Cerebellar nuclear complex (tissue), 1 donor: ENCODE measurements at places on chromosomes 1 and 21.
A peak's percentile ranks its signal among the peaks of the same experiment; 100 is the strongest.

DNA sequence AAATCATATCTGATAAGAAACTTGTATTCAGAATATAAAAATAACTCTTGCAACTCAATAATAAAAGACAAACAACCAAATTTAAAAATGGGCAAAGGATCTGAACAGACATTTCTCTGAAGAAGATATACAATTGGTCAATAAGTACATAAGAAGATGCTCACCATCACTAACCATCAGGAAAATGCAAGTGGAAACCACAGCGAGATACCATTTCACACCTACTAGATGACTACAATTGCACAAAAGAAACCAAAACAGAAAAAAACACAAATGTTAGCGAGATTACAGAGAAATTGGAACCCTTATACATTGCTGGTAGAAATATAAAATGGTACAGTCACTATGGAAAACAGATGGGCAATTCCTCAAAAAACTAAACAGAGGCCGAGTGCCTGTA is 11.5 kb upstream of the ZNF683 start:
- no peak for DNase-seq

DNA sequence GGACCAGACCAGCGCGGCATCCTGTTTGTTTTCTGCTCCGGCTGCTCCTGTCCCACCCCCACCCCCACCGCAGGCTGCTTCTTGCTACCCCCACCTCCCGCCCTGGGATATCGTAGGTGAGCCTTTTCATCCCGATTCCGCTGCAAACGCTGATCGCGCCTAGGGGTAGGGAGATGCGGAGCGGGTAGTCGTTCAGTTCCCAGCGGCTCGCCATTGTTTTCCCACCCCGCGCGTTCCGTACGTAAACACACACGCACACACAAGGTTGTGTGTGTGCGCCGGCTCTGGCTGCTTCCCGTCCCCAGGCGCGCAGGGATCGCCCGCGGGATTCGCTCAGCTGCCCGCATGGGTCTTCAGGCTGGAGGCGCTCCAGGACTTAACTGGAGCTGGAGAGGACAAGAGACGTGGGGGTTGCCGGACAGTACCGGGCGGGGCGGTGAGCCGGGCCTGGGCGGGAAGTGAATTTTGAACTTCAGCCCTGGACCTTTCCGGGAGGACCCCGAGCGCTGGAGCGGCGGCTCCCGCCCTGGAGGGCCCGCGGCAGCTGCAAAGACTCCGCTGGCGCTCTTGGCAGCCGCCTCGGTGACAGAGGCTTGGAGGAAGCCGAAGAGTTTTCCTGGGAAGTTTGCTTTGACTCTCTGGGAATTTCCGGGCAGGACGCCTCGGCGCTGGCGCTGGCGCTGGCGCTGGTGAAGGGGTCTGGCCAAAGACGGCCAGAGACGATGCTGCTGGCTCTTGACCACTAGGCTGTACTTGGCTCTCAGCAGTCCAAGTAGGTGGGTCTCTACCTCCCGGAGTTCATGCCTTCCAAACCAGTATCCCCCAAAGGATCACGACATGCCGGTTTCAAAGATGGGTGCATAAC is 1.6 kb downstream of the SOX13 start:
- DNase-seq = no peak

GRCh38 chr1:6950001-6950765 is 164.9 kb downstream of the CAMTA1 start:
- DNase-seq = peak; percentile 94

DNA sequence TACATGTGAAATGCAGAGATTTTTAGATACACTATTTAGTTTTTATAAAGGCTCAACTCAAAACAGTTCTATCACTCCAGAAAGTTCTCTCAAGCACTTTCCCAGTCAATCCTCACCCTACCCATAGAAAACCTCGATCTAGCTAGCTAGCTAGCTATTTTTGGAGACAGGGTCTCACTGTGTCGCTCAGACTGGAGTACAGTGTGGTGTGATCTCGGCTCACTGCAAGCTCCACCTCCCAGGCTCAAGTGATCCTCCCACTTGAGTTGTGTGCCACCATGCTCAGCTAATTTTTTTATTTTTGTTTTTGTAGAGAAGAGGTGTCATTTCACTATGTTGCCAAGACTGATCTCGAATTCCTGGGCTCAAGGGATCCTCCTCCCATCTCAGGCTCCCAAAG is 236.9 kb downstream of the RERE start:
- no peak for DNase-seq

- no peak for DNase-seq
Measured at GRCh38 chr1:47703981-47704596, 266.2 kb downstream of the FOXD2 start.

DNA sequence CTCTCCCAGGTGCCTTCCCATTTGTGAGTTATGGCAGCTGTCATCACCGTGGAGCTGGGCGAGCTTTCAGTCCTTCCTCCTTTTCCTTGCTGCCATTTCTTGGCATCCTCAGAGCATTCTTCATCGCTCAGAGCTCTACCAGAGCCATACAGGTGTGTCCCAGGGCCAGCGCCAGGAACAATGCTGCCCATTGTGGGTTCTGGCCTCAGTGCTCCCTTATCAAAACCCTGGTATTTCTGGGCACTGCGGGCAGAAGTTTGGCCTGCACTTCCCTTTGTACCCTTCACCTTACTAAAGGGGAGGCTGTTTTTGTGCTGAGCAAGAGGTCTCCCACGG is 28.5 kb downstream of the RASSF5 start:
- no peak for DNase-seq

DNA sequence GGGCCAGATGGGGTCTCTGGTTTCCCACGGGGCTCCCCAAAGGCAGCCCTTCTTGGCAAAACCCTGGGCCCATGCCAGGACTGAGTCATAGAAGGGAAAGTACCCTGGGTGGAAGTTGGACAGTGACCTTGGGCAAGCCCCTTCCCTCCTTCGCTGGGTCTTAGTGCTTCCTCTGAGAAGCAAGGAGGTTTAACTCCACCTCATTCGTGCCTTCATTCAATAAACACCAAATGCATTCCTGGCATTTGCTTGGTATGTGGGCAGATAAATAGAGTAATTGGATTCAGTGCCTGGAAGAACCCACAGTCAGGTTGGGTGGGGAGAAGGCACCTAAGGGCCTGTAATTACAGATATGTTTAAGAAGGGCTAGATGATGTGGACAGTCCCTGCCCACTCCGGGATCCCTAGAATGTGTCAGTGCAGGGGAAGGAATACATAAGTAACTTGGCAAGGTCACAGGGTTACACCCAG is 36.3 kb upstream of the CITED4 start:
- no peak for DNase-seq

DNA sequence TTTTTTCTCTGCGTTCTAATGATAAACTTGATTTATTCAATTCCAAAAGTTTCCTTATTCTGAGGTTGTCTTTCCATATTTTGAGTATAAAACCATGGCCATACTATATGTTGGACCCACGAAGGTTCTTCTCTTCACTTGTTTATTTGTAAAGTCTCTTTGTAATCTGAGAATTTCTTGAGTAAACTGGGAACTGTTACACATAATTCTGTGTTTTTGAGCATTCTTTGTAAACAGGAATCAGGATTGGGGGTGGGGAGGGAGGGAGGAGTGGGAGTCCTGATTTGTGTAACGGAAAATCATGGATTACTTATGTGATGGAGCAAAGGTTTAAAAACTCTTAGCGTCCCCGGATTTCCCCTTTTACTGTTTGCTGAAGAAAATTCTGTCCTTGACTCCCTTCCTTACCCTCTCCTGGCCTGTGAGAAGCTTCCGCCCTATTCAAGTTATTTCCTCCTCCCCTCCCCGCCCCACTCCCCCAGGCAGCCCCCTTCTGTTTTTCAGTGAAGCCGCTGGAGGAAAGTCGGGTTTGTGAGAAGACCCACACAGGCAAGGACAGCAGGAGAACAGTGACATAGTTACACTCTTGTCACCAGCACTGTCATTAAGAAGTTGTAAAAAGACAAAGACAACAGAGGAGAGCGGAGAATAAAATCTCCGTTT is 6.4 kb upstream of the NBPF11 start:
- no peak for DNase-seq

- DNase-seq = no peak
Measured at GRCh38 chr1:99533909-99534637, 111.8 kb upstream of the PALMD start.

DNA sequence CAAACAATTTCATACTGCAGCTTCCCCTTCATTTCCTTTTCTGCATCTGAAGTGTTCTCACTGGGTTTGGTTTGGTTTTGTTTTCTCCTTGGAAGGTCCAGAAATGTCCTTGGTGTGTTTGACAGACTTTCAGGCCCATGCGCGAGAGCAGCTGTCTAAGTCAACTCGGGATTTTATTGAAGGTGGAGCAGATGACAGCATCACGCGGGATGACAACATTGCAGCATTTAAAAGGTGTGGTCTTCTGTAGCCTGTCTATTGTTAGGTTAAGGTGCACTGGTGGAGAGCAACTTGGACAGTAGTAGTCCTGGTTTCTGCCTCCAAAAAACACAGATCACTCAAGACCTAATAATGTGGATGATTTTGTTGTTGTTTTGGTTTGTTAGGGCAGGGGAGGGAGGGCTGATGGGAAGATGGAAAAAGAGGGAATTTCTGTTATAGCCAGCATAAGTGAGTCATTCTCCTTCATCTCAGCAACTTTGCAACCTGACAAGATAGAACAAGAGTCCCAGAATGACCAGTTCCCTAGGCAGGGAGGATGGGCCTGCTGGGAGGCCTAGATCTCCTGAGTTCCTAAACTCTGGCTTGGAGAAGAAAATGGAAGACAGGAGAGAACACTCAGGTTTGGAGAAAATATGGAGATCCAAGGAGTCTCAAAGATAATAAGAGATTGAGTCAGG is 12.5 kb downstream of the HAO2 start:
- no peak for DNase-seq

- DNase-seq = no peak
Measured at GRCh38 chr1:90522432-90522831, 194.7 kb downstream of the BARHL2 start.

- no peak for DNase-seq
Measured at GRCh38 chr1:65756616-65757015, 36.1 kb upstream of the PDE4B start.

DNA sequence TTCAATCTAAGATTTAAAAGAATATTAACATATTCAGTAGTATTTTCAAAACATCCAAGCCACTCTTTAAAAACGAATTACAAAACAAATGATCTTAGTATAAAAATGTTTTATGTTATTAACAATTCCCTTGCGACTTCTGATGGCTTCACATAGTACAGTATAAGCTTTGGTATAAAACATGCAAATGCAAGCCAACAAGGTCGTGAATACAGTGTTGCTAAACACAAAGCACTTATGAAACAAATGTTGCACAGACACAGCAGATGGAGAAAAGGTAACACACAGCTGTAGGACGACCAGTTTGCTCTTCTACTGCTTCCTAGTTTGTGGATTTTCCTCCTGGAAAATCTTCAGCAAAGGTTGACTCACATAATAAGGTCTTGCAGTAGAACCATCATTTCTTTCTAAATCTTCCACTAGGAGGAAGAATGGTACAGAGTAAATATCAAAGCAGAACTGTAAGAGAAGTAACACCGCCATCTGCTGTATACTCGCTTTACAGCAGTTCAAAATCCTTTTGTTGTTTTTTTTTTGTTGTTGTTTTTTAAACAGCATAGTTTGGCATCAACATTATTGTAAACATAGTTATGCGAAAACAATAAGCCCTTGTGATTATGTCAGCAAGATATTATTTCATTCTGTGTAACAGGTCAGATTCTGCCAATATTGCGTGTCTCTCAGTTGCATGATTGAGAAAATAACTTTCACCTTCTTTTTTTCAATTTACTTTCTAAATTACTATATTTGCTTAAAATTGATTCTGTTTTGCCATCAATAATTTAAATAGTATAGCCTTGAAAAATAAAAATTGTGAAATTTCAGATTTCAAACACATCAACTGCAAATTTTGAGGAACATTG is 69.5 kb downstream of the LHX8 start:
- no peak for DNase-seq

DNA sequence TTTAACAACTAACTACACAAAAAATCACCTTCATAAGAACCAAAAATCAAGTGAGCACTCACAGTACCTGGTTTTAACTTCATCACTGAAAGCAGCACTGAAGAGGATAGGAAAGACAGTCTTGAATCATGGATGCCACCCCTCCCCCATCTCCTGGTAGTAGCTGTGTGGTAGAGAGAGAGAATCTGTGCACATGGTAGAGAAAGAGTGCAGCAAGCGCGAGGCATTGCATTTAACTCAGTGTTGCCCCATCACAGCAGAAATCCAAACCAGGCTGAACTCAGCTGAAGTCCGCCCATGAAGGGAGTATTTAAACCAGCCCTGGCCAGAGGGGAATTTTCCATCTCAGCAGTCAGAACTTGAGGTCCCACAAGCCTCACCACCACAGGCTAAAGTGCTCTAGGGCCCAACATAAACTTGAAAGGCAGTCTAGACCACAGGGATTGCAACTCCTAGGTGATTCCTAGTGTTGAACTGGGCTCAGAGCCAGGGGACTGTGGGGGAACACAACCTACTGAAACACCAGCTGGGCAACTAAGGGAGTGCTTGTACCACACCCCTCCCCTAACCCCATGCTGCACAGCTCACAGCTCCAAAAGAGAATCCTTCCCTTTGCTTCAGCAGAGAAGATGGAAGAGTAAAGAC is 38.4 kb downstream of the VAV3 start:
- no peak for DNase-seq

- no peak for DNase-seq
Measured at GRCh38 chr1:201386208-201386607, 8.7 kb upstream of the TNNT2 start.

DNA sequence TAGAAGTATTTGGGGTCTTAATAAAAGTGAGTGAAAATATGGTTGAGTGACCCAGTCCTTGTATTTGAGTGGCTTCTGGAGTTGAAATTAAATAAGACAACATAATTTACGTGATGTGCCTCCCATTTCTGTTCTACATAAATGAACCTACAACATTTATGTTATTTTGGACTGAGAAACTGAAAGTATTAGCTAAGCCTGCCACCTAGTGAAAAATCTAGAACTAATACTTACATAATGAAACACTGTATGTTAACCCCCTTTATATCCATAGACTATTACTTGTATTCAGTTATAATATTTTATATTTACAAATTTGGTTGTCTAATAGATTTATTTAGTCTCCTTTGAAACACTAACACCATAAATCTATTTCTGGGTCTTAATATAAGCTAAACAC is 298.9 kb downstream of the KCNT2 start:
- no peak for DNase-seq

GRCh38 chr1:35442734-35443133 is 114.5 kb downstream of the KIAA0319L start:
- no peak for DNase-seq

GRCh38 chr1:54163573-54163972 is 10.8 kb upstream of the CDCP2 start:
- no peak for DNase-seq

DNA sequence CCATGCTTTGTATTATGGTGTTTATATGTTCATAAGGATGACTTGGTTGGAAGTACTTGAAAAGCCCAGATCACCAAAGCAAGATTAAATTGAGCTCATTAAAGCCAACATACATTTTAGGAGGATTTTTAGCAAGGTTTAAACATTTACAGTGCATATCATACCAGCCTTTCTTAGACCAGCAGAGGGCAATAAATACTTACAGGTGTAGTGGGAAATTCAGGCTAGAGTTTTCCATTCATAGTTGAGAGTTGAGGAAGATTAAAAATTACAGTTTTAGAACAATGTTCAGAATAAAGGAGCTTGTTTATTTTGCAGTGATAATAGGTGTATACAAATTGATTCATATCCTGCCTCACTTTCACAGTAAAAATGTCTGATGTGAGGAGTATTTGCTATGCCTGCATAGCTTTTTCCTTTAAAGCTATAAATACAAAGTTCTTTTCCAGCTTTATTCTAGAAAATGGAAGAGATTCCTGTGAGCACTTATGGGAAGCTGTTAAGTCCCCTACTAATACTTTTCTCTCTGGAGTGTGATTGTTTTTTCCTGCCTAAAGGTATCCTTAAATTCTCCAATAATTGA is 35.3 kb downstream of the DTL start:
- DNase-seq = no peak

GRCh38 chr1:200733907-200734306 is 4.8 kb upstream of the CAMSAP2 start:
- no peak for DNase-seq
